ENCODE measurements at places on chromosomes 2 and 18. TPM values are rescaled to one million over a fixed set of nuclear protein-coding genes. Genes with fewer than 3 reads are reported as not detected.

Gene AMMECR1L
- 27.7 TPM for total RNA-seq

DNA sequence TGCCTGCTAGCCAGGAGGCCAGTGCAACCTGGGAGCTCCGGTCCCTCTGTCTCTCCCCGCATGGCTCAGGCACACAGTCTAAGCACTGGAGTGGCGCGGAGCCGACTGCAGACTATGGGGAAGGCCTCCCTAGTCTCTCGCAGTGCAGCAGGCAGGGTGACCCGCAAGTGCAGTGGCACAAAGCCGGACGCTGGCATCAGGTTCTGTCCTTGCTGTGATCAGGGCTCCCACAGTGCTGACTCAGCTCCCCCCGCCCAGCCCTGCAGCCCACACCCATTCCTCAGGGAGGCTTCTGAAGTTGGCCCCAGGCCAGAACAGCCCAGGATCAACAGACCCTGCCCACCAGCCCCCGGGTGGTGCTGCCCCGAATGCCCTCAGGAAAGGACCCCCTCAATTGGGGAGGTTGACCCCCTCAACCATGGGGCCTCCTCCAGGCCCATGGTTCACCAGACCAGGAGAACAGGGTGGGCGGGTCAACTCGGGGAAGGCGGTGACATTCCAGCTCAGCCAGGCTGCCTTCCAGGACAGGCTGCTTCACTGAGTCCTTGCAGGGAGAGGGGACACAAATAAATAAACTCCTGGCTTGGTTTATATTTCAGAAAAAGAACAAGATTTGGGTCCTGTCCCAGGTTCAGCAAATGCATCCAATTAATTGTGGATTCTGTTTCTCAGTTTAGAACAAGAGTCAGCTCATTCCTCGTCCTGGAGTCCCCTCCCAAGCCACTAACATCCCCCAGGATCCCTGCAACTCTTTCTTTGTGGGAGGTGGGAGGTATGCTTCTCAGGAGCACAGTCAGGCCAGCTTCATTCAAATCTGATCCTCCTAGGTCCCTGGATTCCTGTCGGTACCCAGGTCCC lies 12.2 kb downstream of the BIN1 start:
- DNase-seq, result no peak

Gene FMNL2
- 68.0 TPM for total RNA-seq

- DNase-seq, result no peak
These were observed 116.1 kb upstream of the GPC1 start for GRCh38 chr2:240319221-240319854.

DNA sequence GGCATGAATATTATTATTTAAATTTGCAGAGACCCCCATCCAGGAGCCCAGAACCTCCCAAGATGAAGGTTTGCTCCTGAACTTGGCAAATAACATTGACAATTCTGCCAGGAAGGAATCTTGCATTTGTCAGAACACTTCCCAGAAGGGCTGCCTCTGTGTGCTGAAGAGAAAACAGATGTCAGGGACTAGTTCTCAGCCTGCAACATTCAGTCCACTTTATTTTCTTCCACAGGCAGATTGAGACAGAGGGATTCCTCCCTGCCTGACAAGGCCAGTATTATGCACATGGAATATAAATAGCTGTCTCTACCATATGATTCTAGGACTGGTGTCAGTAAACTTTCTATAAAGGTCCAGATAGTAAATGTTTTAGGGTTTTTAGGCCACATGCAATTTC lies 171.5 kb upstream of the SIX2 start:
- no peak for DNase-seq

- peak; percentile 41 for DNase-seq
These were observed 1.8 kb upstream of the NFATC1 start for GRCh38 chr18:79393635-79394533.

Gene CCDC178
- 0.08 TPM for total RNA-seq

DNA sequence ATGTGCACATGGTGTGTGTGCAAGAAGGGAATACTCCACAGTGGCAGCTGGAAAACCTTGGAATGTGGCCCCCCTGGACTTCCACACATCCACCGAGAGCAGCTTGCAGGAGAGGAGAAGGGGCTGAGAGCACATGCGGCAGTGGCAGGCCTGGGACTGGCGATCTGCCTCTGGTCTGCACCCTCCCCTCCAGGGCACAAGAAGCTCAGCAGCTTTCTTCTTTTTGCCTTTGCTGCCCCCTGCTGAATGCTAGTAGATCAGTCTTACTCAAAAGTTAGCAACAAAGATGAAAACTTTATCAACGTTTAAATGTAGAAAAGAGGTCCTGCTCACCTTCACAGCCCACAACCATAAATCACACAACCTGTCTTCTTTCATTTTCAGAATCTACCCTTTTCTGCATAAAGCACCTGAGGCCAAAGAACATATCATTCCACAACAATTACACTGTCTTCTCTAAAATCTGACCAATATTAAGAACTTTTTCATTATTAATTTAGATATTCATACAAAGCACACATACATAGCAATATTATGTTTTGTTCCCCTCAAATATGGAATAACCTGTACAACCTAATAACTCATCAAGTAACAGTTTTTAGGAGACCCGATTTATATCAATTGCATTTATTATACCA lies 34.6 kb downstream of the TGFBRAP1 start:
- DNase-seq, result no peak

Gene MYO3B
- total RNA-seq, result 1.1 TPM

Data from kidney epithelial cell (primary cell).